ENCODE measurements at places on chromosomes 2 and 18.

DNA sequence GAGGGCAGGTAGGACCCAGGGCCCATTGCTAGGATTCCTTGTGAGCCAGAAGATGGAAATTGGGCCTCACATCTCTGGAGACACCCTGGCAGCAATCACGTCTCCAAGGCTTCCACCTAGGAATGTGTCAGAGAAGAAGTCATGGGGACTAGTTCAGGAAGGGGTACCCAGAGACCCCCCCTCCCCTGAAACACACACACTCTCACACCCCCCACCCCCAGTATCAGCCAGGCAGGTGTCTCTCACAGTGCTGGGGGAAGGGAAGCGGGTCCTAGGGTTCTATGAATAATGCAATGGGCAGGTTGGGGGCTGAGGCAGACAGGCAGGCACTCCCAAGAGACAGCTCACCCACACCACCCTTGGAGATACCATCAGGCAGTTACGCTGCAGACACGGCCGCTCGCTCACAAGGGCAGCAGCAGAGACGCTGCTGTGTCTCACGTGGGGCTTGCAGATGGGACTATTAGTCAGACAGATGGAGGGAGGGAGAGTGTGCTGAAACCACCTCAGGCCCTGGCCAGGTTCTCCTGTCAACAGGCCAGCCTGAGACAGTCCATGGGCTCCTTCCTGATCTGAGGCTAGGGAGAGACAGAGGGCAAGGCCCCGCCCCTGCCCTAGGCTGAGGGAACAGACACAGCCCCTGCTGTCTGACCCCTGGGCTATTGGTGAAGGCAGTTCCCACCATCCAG is 134.6 kb downstream of the CYP26B1 start:
- no peak for DNase-seq

- DNase-seq: no peak
These were observed at the start of gene TSHZ1 for GRCh38 chr18:75210274-75211001. TSHZ1 (plus strand) TSS chr18:75210797; CDS start chr18:75211877, 1,080 bp downstream.

DNA sequence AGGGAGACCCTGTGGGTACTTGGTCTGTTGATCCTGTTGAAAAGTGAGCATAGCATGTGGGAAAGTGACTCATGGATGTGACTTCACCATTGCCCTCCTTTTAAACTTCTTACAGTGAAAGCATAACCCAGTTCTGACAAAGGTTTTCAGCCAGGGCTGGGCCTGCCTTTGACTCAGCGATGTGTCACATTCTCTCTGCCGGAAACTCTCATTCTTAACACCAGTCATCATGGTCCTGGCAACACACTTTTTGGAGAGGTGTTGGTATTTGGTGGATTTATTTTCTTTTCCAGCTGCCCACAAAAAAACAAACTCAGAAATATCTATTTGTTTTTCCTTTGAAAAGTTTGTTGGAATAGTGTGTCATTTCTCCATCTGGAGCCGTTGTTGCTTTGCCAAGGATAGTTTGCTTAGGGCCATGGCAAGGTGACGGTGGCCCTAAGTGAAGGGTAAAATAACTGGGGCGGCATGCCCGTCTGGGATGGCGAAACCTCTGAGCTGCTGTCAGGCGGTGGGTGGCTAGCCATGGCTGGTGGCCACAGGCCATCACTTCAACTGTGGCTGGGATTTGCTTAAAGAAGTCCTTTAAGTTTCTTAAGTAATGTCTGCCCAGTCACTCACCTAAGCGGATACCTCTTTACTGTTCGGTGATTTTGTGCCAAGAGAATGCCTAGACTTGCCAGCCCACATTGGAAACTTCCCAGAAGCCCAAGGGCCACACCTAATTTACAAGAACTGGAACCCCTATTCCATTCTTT is 123.3 kb downstream of the LTBP1 start:
- DNase-seq: no peak

DNA sequence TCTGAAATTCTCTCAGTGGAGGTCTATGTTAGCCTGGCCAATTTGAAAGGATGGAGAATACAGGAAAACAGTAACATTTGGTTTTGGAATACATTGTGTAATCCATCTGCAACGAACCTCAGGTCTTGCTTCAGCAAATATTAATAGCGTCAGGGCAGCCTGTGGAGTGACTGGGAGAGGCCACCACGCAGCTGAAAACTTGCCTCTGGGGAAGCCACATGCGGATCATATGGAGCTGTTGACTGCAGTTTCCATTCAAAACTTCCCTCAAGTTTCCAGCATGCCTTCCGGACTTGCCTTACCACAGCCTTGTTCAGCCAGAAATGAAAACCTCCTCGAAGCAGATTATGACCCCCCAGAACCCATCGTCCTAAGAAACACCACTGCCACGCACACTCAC is 25.7 kb downstream of the BCL11A start:
- DNase-seq: no peak

DNA sequence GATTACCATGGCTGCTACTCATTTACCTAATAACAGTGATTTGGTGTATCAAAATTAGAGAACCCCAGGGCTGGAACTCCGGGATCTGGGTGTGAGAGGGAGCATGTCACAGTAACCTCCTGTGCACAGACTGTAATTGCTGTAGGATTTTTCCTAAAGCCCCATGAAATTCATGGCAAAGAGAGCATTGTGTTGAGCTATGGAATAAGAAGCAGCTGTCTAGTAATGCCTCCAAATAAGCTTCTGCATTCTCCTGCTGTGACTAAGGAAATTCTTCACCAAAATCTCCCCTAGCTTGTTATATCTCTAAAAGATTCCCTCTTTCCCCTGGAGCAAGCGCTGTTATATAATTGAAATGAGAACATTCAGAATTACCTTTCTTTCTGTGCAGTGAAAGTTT is 158.1 kb upstream of the SPATS2L start:
- DNase-seq: no peak

- DNase-seq: no peak
These were observed 36.9 kb downstream of the TMEM17 start for GRCh38 chr2:62469114-62469513.
